ENCODE measurements at places on chromosomes 3 and 15.
A peak's percentile ranks its signal among the peaks of the same experiment; 100 is the strongest.

DNA sequence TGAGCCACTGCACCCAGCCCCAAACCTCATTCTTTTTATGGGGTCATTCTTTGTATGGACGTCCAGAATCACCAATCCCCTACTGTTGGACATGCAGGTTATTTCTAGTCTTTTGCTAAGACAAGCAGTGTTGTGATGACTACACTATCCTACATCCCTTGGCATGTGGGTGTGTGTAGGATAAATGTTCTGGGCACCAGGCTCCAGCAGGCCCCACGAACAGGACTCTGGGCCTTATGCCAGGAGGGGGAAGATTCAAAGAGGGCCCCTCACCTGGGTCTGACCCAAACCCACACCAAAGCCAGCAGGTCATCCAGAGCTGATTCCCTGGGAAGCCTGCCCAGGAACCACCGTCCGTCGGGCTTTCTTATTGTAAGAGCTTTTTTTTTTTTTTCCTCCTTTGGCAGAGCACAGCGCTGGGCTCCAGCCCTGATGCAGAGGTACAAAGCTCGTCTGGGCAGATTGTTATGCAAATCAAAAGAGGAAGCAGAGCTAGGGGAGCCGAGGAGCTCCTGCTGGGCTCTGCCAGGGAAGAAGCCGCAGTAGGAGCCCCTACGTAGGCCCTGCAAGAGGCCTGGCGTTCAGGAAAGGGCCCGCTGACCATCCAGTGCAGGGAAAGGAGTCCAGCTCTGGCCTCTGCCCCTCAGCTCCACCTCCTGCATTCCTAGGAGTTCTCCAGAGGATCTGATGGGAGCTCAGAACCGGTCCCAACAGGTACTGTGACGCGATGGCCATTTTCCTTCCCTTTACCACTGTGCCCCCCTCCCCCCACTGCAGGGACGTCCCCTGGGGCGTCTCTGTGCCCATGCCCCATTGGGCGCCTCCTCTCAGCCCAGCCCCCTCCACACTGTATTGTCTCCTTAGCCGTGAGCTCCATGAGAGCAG, 29.0 kb upstream of the FURIN start:
- peak; percentile 60 for DNase-seq

DNA sequence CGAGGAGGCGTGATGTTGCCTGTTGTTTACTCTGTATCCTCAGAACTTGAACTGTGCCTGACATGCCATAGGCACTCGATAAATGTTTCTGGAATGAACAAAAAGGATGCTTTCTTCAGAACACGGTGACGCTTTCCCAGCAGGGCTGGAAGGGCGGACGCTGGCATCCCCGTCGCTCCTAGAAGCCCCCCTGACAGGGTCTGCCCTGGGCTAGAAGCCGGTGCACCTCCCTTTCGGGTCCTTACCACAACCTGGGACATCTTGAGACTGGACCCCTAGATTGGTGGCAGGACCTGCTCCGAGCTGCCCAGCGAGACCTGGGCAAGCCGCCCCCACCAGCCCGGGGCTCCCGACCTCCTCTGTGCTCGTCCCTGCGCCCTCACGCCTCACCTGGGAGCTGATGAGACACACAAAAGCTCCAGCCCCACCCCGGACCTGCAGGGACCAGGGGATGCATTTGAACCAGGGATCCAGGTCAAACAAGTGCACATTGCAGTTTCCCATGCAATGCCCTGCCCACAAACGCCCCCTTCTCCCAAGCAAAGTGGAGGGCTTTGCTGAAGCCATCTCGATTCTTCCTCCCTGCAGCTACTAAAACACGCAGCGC, 131.2 kb upstream of the MEF2A start:
- no peak for DNase-seq

DNA sequence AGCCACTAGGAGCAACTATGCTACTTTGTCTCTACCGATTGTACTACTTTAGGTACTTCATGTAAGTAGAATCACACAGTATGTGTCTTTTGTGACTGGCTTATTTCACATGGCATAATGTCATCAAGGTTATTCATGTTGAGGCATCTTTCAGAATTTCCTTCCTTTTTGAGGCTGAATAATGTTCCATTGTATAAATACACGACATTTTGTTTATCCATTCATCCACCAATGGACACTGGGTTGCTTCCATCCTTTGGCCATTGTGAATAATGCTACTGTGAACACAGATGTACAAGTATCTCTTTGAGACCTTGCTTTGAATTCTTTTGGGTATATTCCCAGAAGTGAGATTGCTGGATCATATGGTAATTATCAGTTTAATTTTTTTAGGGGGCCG, 29.2 kb downstream of the MYO5A start:
- DNase-seq: no peak

DNA sequence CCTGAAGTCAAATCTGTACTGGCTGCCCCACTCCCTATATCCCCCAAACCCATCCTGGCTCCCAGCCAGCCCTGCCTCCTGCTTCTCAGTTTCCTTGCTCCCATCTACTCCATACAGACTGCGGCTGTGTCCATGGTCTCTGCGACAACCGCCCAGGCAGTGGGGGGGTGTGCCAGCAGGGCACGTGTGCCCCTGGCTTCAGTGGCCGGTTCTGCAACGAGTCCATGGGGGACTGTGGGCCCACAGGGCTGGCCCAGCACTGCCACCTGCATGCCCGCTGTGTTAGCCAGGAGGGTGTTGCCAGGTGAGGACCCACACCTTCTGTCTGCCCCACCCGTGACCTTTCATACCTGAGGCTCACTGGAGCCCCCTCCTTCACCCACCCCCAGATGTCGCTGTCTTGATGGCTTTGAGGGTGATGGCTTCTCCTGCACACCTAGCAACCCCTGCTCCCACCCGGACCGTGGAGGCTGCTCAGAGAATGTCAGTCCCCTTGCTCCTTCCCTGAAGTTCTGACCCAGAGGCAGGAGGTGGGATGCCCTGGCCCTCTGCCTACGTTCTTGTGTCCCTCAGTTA, 14.7 kb downstream of the STAB1 start:
- DNase-seq: no peak

GRCh38 chr3:27643355-27643754, 78.8 kb downstream of the EOMES start:
- no peak for DNase-seq

DNA sequence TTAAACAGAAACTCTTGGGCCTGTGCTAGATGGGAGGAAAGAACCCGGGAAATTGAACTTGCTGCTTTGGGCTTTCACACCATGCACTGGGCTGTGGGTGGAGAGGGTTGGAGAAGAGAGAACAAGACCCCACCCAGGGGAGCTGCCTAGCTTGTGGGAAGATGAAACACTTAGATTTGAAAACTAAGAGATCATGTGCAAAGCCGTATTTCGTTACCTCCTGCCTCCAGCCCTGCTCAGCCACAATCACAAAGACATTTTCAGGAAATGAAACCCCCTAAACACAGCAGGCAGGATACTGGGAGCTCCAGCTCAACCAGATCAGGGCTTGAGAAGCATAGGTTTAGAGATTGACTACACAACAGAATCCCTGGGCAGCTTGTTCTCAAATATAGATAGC, 183.0 kb upstream of the C2CD4B start:
- DNase-seq: no peak

DNA sequence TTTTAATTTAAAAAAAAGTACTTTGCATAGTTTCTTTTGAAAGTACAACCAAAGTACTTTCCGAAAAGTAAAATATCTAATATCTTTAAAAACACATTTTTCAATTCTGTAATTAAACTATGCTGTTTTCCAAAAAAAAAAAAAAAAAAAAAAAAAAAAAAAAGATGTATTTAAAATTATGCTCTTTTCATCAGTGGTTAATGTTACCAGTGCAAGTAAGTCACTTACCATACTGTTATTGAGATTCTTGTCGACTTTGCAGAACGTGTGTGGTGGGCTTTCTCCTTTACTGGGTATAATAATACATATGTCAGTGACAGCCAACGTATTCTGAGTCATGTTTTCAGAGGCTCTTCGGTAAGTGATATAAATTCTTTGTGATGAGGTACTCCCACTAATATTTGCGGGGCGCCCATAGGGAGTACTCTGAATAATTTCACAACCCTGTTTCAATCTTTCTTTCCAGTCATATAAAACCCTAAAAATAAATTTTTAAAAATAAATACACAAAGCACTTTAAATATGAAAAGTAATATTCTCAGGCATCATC, 39.9 kb downstream of the DENND4A start:
- no peak for DNase-seq

DNA sequence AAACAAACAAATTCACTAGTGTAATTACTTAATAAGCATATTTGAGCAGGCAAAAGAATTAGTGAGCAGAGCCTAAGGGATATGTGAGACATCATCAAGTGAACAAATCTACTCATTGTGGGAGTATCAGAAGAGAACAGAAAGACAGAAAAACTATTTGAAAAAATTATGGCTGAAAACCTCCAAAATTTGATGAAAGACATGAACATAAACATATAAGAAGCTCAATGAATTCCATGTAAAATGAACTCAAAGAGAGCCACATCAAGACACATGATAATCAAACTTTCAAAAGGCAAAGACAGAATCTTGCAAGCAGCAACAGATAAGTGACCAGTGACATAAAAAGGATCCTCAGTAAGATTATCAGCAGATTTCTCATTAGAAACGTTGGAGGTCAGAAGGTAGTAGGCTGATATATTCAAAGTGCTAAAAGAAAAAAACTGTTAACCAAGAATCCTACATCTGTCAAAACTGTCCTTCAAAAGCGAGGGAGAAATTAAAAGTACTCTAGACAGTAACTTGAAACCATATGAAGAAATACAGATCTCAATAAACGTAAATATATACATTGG, 83.0 kb upstream of the UBP1 start:
- no peak for DNase-seq

DNA sequence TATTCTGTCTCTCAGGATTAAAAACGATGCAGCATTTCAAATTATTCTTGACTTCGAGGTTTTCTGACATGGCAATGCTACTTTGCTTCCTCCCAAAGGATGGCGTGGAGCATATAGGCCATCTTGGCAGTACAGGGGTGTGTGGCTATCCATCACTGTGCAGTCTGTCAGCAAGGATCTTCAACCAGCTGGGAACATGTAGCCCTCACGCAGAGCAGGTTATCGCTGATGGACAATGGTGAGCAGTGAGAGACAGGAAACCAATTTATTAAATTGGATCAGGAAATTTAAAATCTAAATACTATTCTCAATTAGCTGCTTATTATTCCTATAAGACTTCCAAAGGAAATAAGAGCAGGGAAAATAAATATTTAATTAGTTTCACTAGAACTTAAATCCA, 615.3 kb downstream of the OTOL1 start:
- no peak for DNase-seq

DNA sequence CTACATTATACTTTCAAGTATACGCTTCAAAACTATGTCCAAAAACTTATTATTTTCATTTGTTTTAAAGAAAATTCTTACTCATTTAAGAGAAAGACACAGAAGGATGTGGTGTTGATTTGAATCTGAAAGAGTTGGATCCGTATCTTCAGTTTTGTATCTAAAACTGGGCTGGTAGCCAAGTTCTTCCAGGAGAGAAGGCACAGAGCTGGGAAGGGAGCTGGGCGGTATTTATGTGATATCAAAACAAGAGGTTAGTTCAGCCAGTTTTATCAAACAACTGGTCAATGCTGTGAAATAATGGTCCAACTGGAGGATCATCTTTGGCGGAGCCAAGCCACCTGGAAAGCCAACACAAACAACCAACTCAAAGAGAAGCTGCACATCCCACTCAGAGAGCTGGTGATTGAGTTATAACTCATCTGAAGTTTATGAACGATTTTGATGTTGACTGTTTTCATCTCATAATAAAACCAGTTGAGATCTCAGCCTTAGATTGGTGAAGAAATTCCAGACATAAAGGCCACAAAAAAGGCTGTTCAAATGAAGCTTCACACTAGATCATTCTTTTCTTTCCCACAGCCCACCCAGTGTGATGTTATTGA, 489.6 kb upstream of the RASGRP1 start:
- no peak for DNase-seq

- no peak for DNase-seq
Observed at GRCh38 chr3:190051641-190052040, 69.1 kb downstream of the P3H2 start.

DNA sequence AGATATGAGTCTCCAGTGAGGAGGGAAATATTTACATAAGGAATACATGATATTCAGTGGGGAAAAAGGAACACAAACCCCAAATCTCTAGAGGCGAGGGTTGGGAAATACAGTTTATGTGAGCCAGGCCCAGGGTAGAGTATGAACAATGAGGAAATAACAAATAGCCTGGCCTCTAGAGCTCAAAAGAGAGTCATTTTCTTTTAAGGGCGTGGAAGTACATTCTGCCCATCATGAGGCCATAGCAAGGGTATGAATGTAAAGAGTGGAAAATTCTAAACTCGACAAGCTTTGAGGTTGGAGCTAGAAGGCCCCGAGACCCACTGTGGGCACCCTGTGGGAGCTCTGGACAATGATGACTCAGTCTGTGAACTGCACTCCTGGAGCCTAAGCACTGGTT, 27.8 kb upstream of the IGF2BP2 start:
- DNase-seq: no peak

DNA sequence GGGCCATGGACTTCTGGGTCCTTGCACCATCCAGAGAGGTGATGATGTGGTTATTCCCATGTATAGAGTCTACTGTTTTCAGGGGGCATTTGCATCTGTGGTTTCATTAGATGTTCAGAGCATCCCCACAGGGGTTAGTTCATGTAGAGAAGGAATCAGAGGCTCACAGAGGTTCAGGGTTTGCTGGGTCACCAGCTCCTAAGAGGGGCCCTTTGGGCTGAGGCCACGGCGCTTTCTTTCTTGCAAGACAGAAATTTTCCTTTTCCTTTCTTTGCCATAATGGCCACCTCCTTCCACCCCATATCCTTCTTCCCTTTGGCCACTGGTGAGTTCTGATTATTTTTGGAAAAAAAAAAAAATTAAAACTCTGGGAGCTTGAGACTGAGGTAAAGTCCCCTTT, 62.3 kb downstream of the APBA2 start:
- no peak for DNase-seq

GRCh38 chr3:161371441-161372320, at the start of gene SPTSSB:
TSS of gene SPTSSB (minus strand) at chr3:161371517. CDS start at chr3:161346323, 25,194 bp downstream.
- peak; percentile 80 for DNase-seq

DNA sequence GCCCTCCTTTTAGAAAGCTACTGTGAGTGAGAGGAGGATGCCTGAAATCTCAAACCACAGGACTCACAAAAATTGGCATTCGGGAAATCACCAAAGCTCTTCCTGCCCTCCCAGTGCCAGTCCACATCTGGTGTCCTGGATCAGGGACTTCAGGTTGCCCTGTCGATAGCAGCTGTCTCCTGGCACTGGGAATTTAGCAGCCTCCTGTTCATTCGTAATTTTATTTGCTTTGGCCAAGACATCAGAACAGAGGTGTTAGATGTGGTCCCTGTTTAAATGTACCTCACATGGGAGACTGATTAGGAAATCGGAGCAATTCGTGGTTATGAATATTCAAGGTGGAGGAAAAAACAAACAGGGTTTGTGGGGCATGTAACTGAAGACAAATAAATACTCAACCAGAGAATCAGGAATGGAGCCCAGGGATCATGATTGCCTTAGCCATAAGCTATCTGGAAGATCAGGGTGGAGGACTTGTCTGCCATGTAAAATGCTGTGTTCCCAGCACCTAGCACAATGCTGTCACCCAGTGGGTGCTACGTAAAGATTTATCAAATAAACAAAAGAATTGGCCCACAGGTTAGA, 265.2 kb upstream of the PROK2 start:
- DNase-seq: no peak

Measured in mucosa of gallbladder (tissue), 1 donor.